ENCODE measurements at places on chromosomes 4 and X.

- no peak for DNase-seq
Measured at GRCh38 chr4:107317611-107318010, 281.5 kb upstream of the DKK2 start.

GRCh38 chr4:38734911-38735310 is 47.9 kb downstream of the TLR10 start:
- DNase-seq, result no peak

DNA sequence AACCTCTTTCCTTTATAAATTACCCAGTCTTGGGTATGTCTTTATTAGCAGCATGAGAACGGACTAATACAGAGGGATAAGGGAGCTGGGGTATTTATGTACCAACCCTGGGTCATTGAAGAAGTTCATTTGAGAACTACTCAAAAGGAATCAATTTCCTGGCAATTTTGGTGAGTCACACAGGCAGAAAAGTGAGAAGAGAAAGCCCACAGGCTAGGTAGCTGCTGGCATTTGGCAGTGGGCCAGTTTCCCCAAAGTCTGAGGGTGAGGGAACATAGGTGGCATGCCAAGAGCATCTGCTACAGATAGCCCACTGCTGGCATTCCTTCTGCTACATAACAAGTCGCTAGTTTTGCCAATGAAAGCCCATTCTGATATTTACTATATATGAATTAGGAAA is 411.2 kb downstream of the MID1IP1 start:
- no peak for DNase-seq

GRCh38 chr4:114208574-114209151 is 229.2 kb upstream of the ARSJ start:
- DNase-seq, result no peak

DNA sequence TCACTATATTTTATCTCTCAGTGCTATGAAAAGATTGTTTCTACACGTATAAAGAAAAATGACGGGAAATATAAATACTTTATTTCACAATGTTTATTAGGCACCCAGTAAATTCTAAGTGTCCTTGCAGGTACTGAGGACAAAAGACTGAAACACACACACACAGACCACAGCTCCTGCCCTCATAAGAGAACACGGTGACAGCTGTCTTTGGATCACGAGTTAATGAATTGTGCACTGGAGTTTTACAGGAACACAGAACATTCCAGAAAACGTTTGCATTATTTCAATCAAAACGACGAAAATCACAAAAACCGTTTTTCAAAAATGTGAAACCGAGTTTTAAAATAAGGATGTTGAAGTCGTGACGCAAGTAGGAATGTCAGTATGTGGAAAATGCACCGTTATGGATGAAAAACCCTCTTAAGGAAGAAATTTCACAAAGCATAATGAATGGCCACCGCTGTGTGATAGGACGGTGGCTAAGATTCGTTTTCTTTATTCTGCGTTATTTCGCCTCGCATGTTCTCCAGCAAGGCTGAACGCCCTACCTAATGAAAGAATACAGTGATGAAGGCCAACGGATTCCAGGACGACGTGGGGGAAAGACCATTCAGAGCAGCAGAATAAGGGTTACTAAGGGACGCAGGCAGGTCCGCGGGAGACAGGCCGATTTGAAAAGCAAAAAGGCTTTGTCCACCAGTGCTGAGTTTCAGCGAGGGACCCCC is 24.2 kb downstream of the FAM156A start:
- no peak for DNase-seq

- no peak for DNase-seq
Measured at GRCh38 chr4:1293991-1294390, 4.3 kb downstream of the MAEA start.

DNA sequence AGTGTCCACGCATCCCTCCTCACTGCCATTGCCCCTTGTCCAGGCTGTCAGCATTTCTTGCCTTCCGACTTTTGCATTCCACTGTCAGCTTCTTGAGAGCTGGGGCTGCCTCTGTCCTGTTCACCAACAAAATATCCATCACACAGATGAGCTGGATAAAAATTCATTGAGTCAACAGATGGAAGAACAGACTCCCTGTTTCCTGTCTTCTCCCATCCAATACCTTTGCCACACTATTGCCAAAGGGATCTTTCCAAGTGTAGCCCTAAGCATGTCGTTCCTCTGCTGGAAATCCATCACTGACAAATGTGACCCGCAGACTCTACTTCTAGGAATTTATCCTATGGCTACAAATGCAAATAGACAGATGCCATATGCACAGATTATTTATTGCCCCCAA is 78.0 kb upstream of the PJA1 start:
- DNase-seq, result no peak

- DNase-seq, result no peak
Measured at GRCh38 chr4:127604949-127605709, 27.6 kb upstream of the INTU start.

DNA sequence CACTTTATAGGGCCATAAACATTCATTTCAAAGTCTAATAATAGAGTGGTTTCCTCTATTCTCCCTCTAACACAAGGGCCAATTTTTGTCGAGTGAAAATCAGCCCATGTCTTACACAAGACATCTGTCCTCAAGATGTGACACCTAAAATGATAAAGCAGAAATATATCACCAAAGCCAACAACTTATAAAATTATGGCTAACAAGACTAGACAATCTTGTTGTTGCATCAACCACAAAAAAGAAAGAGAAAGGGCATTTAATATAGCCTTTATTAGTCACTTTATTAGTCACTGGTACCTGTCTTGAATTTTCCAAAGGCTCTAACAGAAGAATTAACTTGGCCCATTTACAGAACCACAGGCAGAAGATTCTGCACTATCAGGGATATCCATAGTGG is 161.6 kb downstream of the SMIM20 start:
- DNase-seq, result no peak

DNA sequence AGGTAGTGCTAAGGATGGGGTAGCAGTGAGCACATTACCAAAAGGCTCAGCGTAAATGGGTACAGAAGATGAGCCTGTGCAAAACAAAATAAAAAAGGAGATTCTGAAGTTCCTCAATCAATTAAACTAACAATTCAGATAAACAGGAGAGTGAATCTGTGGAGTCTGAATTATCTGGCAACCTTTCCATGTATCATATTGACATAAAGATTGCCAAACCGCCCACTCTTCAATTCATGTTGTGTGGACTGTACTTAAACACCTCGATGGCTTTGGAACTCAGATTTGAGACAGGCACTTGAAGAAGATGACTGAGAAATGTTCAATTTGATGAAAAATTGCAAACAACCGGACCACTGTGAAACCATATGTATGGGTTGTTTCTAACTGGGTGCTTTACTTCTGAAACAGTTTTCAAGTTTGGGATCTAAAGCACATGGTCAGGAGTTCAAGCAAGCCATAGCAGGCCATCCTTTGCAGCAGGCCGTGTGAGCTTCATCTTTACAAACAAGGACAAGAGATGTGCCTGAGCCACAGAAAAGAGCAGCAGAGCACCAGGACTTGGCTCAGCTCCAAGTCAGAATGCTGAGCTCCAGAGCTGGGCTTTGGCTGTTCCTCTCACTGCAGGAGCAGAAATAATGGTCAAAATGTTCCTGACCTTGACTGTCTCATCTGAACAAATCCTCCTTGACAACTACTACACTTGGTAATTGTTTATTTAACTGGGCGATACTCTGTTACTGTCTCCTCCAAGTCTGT is 108.1 kb downstream of the MGST2 start:
- DNase-seq, result no peak

GRCh38 chr4:11710453-11711093 is 281.9 kb upstream of the HS3ST1 start:
- no peak for DNase-seq

DNA sequence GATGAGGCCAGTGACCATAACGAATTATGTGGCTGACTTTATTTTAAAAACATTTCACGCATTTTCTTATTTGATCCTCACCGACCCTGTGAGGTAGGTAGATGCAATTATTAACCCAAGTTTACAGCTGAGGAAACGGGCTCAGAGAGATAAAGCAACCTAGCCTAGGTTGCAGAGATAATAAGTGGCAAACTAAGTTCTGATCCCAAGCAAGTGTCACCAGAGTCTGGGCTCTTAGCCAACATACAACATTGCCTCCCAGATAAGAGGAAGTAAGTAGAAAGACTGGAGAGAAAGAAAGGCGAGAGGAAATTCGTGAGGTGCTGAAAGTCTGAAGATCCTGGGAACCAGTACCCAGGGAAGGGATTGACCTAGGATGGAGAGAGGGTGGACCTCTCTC is 77.4 kb upstream of the GPR50 start:
- no peak for DNase-seq

- DNase-seq, result no peak
Measured at GRCh38 chrX:45007598-45007997, 134.6 kb downstream of the KDM6A start.

GRCh38 chr4:6011686-6012085 is 6.5 kb downstream of the C4orf50 start:
- DNase-seq, result no peak

GRCh38 chr4:56681853-56682525 is 893 bp upstream of the HOPX start:
- DNase-seq, result no peak

GRCh38 chr4:81740487-81740886 is 268.8 kb upstream of the RASGEF1B start:
- no peak for DNase-seq

GRCh38 chr4:180953572-180953971 is 1289.6 kb upstream of the TENM3 start:
- no peak for DNase-seq

DNA sequence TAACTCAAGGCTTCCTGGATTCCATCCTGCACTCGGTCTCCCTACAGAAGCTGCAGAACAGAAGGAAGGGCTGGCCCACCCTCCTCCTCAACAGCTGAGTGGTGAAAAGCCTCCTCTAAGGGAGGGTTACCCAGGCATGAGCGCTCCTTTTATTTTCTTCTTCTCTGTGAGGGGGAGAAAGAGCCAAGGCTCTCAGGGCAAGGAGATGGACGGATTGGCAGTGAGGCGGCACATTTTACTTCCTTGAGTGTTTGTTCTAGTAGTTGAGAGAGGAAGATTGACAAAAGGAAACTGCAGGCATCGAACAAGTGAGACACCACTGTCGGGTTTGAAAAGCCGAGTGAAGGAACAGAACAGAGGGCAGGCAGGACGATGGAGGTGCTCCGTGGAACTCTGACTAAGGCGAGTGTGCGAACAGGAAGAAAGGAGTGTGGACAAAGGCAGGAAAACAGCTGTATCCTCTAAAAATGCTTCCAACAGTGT is 38.4 kb upstream of the STS start:
- no peak for DNase-seq

- peak; percentile 3 for DNase-seq
Measured at GRCh38 chrX:39242187-39242586, 440.9 kb downstream of the MID1IP1 start.

DNA sequence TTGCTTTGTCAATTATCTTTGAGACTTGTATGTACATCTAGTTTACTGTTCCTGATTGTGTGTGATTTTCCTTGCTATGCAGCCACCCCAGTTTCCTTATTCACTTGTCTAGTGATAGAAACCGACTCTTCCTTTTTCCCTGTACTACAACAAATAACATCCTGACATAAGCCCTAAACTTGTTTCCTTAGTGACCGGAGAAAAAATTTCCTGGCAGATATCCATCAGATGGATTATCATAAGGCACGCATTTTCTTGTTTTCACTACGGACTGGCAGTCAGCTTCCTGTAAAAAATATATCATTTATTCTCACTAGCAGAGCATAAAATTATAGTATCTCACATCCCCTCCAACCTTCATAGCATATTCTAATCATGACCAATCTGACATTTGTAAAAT is 410.7 kb downstream of the CENPC start:
- DNase-seq, result no peak

- no peak for DNase-seq
Measured at GRCh38 chr4:106297245-106298035, 18.6 kb downstream of the TBCK start.

GRCh38 chrX:71652405-71652804 is 14.9 kb upstream of the LOC101059915 start:
- DNase-seq, result peak; percentile 29

GRCh38 chr4:110678517-110679227 is 55.8 kb upstream of the PITX2 start:
- no peak for DNase-seq

- no peak for DNase-seq
Measured at GRCh38 chr4:4364061-4364460, 22.8 kb upstream of the NSG1 start.

GRCh38 chr4:151690164-151690870 is 70.5 kb downstream of the GATB start:
- DNase-seq, result peak; percentile 26

- DNase-seq, result no peak
Measured at GRCh38 chr4:7276515-7276914, 84.2 kb downstream of the SORCS2 start.

- DNase-seq, result no peak
Measured at GRCh38 chr4:22991576-22991975, 298.8 kb downstream of the GBA3 start.

- no peak for DNase-seq
Measured at GRCh38 chr4:142480244-142480643, 365.9 kb downstream of the INPP4B start.

GRCh38 chrX:21837056-21837455 is 2.4 kb upstream of the MBTPS2 start:
- no peak for DNase-seq

GRCh38 chr4:15117270-15117946 is 115.1 kb downstream of the CPEB2 start:
- no peak for DNase-seq

GRCh38 chr4:41758884-41759283 is 10.4 kb upstream of the PHOX2B start:
- no peak for DNase-seq

DNA sequence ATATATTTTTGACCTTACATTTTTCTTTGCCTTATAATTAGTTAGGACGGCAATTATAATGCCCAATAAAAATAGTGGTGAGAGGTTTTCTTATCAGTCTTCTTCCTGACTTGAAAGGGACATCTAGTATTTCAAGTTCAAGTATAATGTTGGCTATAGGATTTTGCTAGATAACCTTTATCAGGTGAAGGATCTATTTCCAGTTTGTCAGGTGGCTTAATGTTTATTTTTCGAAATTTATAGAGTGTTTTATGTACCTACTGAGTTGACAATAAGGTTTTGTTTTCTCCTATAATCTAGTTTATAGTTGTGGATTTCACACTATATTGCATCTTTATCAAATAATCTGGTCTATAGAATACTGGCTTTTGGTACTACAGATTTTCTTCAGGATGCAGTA is 351.8 kb upstream of the FGF13 start:
- DNase-seq, result no peak

GRCh38 chr4:176013476-176014247 is 52.0 kb upstream of the WDR17 start:
- no peak for DNase-seq

DNA sequence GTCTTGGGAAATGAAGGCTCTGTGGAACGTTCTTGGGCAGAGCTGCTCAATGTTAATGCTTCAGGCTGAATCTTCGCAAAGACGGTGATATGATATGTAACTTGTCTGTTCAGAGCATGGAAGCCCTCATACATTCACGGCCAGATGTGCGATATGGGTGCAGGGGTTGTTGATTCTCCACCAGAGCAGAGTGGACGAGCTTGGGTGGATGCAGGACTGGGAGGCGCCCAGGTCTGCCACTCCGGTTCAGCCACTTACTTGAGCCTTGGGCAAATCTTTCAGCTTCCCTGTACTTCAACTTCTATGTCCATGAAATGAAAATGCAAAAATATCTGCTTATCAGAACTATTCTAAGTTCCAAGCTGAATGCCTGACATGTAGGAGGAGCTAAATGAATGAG is 47.4 kb upstream of the MND1 start:
- DNase-seq, result no peak
